ENCODE measurements at places on chromosomes 7 and 10. TPM values are rescaled to one million over a fixed set of nuclear protein-coding genes. Genes with fewer than 3 reads are reported as not detected.

Gene NAT16
- 41.0 TPM for polyA plus RNA-seq

Gene ABCB4
- polyA plus RNA-seq, result 0.75 TPM

Gene CPVL
- polyA plus RNA-seq, result 9.4 TPM

Gene TBX20
- polyA plus RNA-seq, result 0.53 TPM

Gene PRKG1
- polyA plus RNA-seq, result 0.31 TPM

Gene SUGCT
- 1.1 TPM for polyA plus RNA-seq

Gene OR2A42
- not detected for polyA plus RNA-seq

Gene SLC12A9
- 15.7 TPM for polyA plus RNA-seq

Gene HOXA10
- polyA plus RNA-seq, result 62.0 TPM

Gene NKX1-2
- 0.08 TPM for polyA plus RNA-seq
